Right cardiac atrium (tissue), 5 donors: ENCODE measurements at places on chromosomes 6 and 20. TPM values are rescaled to one million over a fixed set of nuclear protein-coding genes. Genes with fewer than 3 reads are reported as not detected.

The PGM3 gene
- polyA plus RNA-seq, result 5.8 TPM

The ETV7 gene
- polyA plus RNA-seq, result 0.18 TPM

The CABLES2 gene
- 10.9 TPM for polyA plus RNA-seq

The BANF2 gene
- polyA plus RNA-seq, result not detected

The MED23 gene
- 7.5 TPM for polyA plus RNA-seq
